ENCODE measurements at places on chromosomes 5 and 9.

GRCh38 chr5:76867827-76868693 is 18.2 kb downstream of the S100Z start:
- peak; percentile 33 for DNase-seq

DNA sequence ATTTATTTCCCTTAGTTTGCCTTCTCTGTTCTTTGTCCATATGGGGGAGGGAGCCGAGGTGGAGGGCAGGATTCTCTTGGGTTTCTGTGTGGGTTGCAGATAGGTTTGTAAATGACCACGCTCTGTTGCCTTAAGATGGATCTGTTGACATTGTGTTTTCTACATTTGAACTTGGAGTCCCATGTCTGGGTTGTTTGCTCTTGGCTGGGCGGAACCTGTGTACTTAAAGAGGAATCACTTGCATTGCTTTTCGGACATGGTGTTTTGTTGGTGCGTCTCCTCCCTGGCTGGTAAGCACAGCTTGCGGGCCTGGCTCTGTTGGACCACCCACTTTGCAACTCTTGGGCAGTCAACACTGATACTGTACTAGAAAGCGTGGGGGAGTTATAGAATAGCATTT is 45.9 kb downstream of the EHMT1 start:
- DNase-seq: no peak

DNA sequence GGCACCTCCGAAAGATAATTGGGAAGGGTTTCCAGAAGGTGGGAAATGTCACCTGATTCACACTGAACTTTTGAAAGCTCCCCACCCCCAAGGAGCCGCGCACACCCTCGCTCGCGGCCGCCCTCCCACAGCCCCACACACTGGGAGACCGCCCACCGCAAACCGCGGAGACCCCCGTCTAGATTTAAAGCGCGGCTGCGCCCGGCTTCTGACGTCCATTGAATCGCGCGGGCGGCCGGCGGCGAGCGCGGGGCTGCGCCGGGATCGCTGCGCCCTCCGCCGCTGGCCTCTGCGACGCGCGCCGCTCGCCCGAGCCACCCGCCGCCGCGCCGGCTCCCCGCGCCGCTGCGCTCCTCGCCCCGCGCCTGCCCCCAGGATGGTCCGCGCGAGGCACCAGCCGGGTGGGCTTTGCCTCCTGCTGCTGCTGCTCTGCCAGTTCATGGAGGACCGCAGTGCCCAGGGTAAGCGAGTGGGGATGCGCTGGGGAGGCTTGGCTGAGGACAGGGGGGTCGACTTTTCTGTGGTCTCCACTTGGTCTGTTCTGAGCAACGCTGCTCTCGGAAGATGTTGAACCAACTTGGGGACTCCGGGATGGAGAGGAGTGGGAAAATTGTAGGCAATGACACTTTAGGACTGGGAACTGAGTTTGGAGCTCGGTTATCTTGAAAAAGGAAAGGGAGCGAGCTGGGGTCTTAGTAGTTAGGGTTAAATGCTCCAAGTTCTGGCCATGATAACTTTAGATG is at the start of gene FST:
Gene FST, plus strand, starts transcription at position 214 of the 743 bp plus-strand sequence. Its CDS starts 163 bp downstream, at position 377.
- DNase-seq: no peak

DNA sequence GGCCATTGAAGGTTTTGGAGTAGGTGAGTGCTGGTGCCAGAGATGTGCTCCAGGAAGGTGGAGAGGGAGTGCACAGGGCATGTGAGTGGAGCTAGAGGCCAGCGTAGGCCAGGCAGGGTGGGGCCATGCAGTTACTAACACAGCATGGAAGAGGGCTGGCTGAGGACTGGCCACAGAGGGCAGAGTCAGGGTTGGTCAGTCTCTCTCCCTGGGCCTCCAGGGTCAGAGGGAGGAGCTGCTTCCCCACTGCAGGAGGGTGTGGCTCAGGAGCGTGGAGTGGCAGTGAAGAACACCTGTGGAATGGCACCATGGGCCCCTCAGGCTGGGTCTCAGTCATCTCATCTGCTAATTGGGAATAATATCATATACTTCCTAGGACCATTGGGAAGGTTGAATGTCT is 167.7 kb downstream of the MACROH2A1 start:
- DNase-seq: no peak

GRCh38 chr9:108468364-108468763 is 387.4 kb downstream of the ACTL7B start:
- no peak for DNase-seq

- DNase-seq: no peak
Measured at GRCh38 chr5:45521067-45521466, 175.1 kb downstream of the HCN1 start.

DNA sequence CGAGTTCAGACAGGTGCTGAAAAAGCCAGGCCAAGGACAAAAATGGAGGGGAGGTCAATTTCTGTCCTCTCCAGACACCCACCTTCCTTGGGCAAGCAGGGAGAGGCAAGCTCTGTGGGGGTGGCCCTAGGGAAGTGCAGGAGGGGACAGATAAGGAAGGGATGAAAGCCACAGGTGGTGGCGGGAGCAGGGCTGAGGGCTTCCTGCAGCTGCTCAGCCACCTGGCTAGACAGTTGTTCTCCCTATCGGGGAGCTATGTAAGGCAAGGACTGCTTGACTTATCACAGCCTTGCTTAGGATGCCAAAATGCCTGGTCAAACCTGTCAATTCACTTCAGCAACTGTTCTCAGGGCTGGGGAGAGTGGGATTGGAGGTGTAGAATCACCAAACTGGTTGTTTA is 266.1 kb downstream of the ZSWIM6 start:
- no peak for DNase-seq

GRCh38 chr5:1429066-1429465 is 16.2 kb downstream of the SLC6A3 start:
- DNase-seq: no peak

DNA sequence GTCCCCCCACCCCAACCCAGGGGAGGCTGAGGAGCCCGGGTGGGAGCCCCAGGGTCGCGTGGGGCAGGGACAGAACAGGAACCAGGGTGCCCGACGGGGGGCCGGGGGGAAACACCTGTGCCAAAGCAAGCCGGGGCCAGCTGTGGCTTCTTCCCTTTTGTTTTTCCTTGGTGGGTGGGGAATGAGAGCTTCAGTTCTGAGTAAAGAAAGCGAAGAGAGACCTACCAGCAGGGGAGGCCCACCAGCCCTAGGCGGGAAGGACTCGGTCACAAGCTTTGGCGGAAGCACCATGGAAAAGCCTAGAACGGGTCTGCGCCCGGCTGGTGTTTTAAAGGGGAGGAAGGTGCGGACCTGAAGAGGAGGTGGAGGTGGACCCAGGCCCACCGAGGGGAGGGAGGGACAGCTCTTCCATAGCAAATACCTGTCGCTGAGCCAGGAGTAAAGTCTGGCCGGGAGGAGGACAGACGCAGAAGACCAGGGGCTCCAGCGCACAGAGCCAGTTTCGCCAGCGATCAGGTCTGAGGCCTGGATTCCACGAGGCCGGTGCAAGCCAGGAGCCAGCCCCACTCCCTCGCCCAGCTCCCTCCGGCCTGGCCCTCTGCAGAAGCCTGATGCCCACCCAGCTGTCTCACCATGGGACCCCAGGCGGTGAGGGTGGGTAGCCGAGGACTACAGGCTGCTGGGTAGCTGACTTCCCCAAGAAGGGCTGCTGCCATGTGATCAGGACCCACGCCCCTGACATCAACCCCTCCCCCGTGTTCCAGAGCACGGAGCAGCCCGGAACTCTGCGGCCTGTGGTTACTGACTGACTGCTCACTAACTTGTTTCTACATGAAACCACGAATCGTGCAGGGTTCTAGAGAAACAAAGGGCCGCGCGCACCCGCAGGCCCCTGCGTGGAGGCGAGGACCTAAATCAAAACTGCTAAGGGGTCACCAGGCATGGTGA is 849 bp upstream of the MGAT1 start:
- peak; percentile 81 for DNase-seq

GRCh38 chr9:5571629-5572232 is 57.2 kb upstream of the RIC1 start:
- DNase-seq: no peak

DNA sequence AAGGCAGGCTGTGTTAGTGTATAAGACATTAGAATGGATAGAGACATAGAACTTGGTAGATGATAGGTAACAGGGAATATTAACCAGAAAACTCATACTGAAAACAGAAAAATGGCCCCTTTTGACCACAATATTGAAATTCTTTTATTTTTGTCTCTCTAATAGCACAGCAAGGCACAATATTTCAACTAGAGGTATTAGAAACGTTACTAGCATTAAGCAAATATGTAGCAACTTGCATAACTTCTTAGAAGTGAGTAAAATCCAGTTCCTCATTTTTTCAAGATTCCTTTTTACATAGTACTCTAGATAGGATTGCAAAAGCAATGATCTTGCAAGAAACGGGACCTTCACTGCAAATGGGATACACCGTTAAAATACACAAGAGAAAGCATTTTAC is 102.7 kb upstream of the VCAN start:
- DNase-seq: no peak

GRCh38 chr5:65986796-65987195 is 60.4 kb downstream of the ERBIN start:
- DNase-seq: no peak

Measured in activated CD4-positive, alpha-beta T cell treated with anti-CD3 and anti-CD28 coated beads, Interleukin-2, amount 50 U/mL, for 24 hours (primary cell).